ENCODE measurements at places on chromosomes 1 and 21.

DNA sequence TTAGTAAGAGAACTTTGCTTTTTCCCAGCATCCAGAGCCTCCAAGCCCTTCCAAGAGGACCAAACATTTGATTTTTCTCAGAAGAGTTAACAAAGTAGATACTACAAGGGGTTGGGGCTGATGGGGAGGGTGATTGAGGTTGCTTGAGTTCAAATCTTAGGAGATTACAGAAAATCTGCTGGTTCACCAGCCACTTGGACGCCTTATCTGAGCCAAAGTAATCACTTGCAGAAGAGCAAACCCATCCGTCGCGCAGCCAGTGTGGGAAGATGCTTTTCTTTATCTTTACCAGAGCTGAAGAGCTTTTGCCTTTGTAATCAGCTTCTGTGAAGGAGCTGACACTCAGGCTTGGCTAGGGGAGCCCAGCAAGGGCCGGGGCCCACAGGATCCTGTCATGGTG lies 91.9 kb upstream of the CTTNBP2NL start:
- DNase-seq, result no peak

GRCh38 chr1:166944186-166944967 lies 31.0 kb downstream of the ILDR2 start:
- no peak for DNase-seq

GRCh38 chr1:109616391-109616790 lies 3.0 kb downstream of the GNAT2 start:
- DNase-seq, result no peak

DNA sequence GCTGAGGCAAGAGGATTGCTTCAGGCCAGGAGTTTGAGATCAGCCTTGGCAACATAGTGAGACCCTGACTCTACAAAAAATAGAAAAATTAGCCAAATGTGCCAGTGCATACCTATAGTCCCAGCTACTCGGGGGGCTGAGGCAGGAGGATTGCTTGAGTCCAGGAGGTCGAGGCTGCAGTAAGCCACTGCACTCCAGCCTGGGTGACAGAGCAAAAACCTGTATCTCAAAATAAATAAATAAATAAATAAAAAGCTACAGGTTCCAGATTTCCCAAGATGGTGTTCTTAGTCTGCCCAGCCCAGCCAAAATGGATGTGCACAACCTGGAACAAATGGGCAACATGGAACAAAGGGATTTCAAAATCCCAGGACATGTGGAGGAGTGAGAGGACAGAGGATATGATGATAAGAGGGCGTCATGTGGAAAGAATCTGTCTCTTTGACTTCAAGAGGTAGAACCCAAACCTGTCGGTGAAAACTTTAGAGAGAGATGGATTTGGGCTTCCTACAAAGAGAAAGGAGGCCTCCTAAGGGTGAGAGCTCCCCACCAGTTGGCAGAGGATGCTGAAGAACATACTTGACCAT lies 3.2 kb downstream of the EDARADD start:
- DNase-seq, result no peak

DNA sequence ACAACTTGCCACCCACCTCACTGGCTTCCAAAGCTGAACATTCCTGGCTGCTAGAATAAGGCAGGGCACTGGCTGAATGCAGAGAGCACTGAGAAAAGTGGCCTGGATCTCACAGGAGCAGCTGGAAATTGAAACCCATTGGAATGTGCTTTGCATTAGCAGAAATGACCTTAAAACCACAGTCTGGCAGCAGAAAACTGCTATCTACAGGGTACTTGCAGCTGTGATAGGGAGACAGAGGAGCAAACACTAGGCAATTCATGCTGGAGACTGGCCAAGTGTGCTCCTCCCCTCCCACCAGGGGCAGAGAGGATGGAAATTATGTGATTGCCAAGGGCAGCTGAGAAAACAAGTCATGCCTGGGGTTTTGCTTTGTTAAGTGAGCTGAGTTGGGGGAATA lies 47.2 kb downstream of the HSD3B1 start:
- peak; percentile 87 for DNase-seq

DNA sequence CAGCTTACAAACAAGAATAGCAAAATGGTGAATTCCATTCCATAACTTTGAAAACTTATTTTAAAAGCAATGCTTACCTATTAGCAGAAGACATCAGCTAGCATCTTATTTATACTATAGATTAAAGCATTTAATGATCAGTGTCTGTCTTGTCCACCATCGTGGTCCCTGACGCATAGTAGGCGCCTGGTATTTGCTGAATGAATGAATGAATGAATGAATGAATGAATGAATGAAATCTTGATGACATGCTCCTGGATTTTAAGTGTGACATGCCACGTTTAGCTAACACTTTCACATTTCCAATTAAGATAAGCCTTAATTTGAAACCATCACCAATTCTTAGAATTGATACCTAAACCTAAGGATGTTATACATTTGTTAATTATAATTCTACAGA lies 39.9 kb downstream of the COP1 start:
- DNase-seq, result no peak

- DNase-seq, result no peak
Measured at GRCh38 chr1:168613038-168613451, 36.6 kb downstream of the XCL1 start.

- DNase-seq, result no peak
Measured at GRCh38 chr1:179323436-179323835, 29.8 kb downstream of the SOAT1 start.

GRCh38 chr1:53388963-53389362 lies 61.1 kb upstream of the LRP8 start:
- DNase-seq, result no peak

DNA sequence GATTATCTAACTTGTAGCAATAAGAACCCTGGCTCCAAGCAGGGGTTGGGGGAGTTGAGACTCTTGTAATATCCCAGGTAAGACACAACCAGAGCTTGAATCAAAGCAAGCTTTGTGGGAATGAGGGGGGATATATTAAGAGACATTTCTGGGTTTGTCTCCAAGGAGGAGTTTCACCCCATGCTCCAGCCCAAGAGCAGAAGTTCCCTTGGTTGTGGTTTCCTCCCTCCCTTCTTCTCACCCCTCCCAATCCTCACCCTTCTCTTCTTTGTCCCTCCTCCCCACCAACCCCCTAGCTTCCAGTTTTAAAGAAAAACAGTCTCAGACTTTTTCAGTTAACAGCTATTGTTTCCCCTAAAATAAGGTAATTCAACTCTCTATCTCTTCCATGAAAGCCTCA lies 11.9 kb downstream of the TRAF3IP3 start:
- DNase-seq, result no peak

- DNase-seq, result no peak
Measured at GRCh38 chr1:168396940-168397684, 116.4 kb downstream of the TBX19 start.

DNA sequence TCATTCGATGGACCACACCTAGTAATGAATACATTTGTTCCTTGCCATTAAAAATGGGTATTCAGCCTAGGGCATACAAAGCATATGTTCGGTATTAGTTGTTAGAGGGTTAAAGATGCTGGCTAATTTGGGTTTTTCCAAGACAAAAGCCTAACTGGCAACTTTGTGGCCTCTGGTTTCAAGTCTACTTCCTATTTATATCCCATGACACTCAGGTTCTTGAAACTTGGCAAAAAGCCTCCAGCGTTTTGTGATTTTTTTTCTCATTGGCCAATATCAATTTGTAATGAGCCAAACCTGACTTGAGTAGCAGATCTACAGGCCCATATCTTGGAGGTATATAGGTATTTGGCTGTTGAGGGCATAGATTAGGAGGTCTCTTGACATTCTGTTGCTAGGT lies 75.3 kb downstream of the C1orf21 start:
- no peak for DNase-seq

- no peak for DNase-seq
Measured at GRCh38 chr1:116943438-116943837, 33.7 kb downstream of the PTGFRN start.

DNA sequence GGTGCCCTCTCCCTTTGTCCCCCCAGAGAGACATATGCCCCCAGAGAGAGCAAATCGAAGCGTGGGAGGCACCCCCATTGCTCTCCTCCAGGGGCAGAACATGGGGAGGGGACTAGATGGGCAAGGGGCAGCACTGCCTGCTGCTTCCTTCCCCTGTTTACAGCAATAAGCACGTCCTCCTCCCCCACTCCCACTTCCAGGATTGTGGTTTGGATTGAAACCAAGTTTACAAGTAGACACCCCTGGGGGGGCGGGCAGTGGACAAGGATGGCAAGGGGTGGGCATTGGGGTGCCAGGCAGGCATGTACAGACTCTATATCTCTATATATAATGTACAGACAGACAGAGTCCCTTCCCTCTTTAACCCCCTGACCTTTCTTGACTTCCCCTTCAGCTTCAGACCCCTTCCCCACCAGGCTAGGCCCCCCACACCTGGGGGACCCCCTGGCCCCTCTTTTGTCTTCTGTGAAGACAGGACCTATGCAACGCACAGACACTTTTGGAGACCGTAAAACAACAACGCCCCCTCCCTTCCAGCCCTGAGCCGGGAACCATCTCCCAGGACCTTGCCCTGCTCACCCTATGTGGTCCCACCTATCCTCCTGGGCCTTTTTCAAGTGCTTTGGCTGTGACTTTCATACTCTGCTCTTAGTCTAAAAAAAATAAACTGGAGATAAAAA lies 8.4 kb downstream of the EFNA3 start:
- no peak for DNase-seq
